Hematopoietic multipotent progenitor cell (in vitro differentiated cells): ENCODE measurements at places on chromosomes 5 and 9. TPM values are rescaled to one million over a fixed set of nuclear protein-coding genes. Genes with fewer than 3 reads are reported as not detected.
A peak's percentile ranks its signal among the peaks of the same experiment; 100 is the strongest.

DCTN4 gene
- 33.4 TPM for total RNA-seq

SYK gene
- total RNA-seq = 62.7 TPM

- DNase-seq = peak; percentile 79
Observed at GRCh38 chr5:80181618-80182211, 74.1 kb downstream of the SERINC5 start.

GRCh38 chr5:179906294-179906794 is 1.4 kb downstream of the TBC1D9B start:
- no peak for DNase-seq

- no peak for DNase-seq
Observed at GRCh38 chr5:151238303-151238741, 14.4 kb upstream of the CCDC69 start.

HEMGN gene
- total RNA-seq = 15.1 TPM

GRCh38 chr9:21097817-21098216 is 20.1 kb upstream of the IFNB1 start:
- DNase-seq = peak; percentile 55

DNA sequence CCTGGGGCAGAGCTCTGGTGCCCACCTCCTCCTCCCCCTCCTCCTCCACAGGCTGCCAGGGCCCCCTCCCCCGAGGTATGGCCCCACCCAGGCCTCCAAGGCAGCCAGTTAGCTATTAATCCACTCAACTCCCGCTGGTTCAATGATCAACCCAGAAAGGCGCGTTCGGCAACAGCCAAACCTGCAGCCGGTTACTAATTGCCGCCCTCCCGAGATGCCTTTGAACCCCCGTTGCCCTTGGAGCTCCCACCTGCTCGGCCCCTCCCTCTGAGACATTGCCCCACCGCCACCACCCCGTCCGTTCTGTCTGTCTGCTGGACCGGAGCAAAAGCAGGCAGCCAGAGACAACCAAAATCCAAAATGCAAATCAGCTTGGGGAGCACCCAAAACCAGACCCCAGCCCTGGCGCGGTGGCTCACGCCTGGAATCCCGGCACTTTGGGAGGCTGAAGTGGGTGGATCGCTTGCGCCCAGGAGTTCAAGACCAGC is 25.8 kb downstream of the NOTCH1 start:
- no peak for DNase-seq

SLC4A9 gene
- total RNA-seq = not detected
